ENCODE measurements at places on chromosomes 2 and 18.
A peak's percentile ranks its signal among the peaks of the same experiment; 100 is the strongest.

DNA sequence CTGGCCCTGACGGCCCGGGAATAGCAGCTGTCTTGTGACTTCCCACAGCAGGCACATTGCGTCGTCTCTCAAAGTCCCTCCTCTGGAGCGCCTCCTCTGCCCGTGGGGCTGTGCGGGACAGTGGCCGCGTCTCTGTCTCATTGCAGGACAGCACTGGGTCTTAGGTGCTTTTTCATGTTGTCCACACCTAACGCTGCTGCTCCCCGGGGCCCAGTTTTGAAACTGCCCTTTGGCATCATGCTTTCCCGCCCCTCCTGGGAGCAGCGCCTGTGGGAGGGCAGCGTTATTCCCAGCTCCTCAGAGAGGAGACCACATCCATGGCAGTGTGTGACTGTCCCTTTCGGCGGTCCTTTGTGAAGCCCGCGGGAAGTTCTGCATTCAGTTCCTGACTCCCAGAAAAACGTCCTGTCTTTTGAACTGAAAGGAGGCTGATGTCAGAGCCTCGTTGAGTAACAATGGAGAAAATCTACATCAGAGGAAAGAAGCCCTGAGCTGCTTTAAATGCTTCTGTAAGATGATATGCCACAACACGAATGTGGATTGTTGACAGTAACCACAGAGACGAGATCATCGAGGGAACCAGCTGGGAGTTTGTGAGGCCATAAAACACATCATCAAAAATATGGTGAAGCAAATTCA, 226.0 kb downstream of the FAM210A start:
- DNase-seq: no peak

DNA sequence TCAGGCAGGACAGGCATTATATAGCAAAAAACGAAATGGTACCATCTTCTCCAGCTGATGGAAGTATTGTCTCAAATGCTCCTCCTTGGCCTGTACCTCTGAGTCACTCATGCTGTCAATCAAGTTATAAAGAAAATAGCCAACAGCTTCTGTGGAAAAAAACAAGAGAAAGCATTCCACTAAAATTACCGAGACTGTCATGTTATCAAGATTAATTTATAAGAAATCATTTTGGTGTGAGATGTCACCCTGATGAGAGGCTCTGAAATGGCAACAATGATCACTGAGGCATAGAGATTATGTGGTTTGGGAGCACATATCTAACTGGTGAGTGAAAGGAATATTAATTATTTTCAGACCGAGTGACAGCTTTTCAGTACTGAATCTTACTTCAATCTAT, 47.4 kb downstream of the LRPPRC start:
- no peak for DNase-seq

DNA sequence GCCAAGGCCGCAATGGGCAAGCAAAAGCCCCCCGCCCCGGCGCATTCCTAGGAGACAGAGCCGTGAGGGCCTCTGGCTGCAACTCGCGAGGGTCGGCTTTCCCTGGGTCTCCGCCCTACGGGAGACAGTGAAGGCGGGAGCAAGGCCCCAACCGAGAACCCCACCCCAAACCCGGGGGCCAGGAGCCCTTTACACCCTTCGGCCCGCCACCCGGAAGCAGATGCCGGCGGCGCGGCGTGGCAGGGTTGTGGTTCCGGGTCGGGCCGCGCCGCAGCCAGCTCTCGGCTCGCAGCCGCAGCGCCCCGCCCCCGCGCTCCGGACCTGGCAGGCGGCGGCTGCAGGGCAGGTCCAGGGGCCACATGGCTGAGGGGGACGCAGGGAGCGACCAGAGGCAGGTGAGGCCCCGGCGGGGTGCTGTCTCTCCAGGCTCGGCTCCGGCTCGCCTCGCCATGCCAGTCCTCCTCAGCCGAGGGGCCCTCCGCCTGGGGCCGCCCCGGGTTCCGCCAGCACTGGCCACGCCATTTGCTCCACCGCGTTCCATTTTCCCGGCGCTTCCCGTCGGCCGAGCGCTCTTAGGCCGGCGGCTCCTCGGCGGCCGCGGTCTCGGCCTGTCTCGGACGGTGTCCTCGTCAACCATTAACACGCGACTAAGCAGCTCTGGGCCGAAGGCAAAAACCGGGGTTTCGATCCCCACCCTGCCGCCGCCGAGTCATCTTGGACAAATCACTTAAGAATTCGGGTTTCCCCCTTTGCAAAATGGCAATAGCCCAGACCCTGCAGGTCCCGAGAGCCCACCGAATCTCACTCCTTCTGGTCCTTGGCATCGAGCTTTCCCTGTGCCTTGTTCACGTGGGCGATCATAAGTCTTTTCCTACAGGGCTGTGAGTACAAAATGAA, at the start of gene IMPACT:
Gene IMPACT, plus strand, starts transcription at position 273 of the 897 bp plus-strand sequence. Its CDS starts 87 bp downstream, at position 360.
- peak; percentile 93 for DNase-seq

- no peak for DNase-seq
Measured at GRCh38 chr2:72104821-72105588, 42.7 kb downstream of the CYP26B1 start.

- no peak for DNase-seq
Measured at GRCh38 chr2:63081404-63081803, 30.8 kb downstream of the OTX1 start.

DNA sequence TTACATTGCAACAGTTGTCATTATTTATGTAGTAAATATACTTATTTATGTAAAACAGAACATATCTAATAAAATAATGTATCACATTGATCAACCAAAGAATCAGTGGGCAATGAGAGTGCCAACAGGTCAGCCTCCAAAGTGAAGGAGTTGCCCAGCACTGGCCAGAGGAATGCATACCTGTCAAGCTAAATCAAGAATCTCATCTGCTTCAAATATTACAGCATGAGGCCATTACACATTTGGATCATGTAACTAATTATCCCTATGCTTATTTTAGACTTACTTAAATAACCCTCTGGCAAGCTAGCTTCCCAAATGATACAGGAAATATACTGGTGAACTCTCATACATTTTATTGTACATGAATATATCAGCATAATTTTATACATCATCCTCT, 1211.7 kb upstream of the ACVR2A start:
- no peak for DNase-seq

GRCh38 chr18:8946066-8946838, 156.2 kb upstream of the NDUFV2 start:
- DNase-seq: no peak

GRCh38 chr2:72900191-72900825, 13.1 kb downstream of the SPR start:
- no peak for DNase-seq

DNA sequence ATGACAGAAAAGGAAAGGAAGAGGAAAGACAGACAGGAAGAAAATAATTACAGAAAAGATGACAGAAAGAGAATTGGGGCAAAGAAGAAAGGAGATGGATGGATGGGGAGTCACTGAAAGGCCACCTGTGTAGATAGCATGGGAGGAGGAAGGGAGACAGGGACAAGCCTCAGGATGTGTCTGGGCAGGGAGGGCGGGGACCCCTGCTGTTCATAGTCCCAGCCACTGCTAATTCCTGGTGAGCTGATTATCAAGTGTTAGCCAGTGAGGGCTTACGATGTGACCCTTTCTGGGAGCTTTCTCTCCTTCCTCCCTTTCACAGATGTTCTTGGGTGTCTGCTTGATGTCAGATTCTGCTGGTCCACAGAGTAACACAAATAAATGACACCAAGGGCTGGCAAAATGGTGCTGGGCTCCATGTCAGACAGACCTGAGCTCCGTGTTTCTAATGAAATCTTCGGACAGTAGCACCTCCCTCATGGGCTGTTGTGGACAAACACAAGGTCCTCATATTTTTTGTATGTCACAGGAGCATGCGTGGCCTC, 13.6 kb downstream of the FHOD3 start:
- DNase-seq: no peak

DNA sequence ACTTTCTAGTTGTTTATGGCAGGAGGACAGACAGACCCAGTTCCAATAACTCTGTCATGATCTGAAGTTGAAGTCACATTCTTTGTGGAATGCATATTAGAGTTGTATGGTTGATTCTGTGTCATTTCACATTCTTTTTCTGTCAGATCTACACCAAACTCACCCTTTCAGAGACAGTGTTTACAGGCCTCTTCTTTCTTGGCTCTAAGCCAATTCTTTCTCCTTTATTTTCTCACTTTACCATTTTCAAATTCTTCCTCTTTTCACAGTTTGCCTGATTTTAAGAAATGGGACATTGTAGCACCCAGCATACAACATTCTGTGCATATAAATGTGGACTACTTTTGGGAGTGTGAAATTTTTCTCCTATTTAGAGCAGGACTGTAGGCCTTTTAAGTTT, 103.7 kb downstream of the CCDC85A start:
- DNase-seq: no peak

- DNase-seq: no peak
Measured at GRCh38 chr2:23077596-23077995, 307.4 kb upstream of the KLHL29 start.

GRCh38 chr2:241289597-241289996, 25.9 kb downstream of the HDLBP start:
- peak; percentile 41 for DNase-seq

GRCh38 chr18:44885507-44885906, 204.8 kb downstream of the SETBP1 start:
- DNase-seq: no peak

DNA sequence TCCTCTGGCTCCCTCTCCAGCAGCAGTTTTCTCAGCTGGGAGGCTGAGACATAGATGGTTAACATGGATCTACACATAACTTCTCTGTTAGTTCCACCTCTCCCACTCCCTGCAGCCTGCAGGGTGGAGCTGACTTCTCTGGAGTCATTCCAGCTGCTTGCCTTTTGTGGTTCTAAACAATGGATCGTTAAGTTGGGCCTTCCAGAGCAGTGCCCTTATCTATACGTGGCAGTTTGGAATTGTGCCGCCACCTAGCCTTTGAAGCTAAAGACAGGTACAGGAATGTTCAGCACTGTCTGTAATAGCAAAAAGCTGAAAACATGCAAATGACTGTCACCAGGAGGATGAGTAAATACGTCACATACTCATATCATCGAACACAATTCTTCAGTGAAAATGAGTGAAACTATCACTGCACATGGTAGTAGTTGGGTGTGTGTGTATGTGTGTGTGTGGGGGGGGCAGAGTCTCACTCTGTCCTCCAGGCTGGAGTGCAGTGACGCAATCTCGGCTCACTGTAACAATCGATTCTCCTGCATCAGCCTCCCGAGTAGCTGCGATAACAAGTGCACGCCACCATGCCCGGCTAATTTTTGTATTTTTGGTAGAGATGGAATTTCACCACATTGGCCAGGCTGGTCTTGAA, 50.3 kb downstream of the SH2D6 start:
- DNase-seq: peak; percentile 75

- DNase-seq: no peak
Measured at GRCh38 chr2:156023229-156023869, 309.2 kb downstream of the NR4A2 start.

DNA sequence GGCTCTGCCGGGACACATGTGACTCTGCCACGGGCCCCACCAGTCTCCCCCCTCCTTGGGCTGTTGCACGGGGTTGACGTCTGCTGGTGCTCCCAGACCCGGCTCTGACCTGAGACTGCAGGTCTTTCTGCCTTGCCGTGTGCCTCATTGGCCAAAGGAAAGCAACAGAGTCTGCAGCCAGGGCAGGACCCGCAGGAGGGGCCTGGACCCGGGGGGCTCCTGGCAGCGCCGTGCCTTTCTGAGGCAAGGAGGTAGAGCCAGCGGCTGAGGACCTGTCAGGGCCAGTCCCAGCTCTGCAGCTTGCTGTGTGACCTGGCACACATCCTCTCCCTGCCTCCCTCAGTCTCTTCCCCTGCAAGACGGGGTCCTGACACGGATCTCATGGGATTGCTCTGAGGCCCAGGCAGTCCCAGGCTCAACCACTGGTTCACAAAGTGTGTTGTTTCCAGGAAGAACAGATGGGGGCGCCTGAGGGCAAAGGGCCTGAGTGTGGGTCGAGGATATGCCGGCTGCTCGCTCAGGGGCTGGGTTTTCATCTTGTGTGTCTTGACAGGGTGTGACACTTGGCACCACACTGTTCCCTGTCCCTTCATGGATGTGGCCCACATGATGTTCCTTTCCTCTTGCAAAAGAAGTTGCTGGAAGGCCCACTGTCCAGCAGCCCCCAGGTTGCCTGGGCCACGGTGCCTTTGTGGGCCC, 9.0 kb downstream of the CAPN10 start:
- DNase-seq: peak; percentile 78

DNA sequence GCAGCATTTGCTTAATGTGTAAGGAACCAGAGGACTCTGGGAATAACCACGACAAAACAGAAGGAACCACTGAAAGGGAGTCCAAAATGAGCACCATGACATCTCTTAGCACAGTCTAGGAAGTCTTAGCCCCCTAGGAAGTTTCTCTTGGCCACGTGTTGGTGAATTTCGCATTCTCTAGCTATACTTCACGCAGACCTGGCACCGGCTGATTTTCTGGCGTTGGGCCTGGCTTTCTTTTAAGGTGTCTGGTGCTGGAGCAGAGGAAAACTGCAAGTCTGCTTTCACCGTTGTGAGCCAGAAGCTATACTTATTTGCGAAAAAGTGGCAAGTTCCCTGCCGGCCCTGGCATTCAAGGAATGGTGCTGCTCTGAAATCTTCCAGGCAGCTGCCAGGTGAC, 156.9 kb downstream of the COL4A4 start:
- no peak for DNase-seq

GRCh38 chr2:190270298-190270697, 49.3 kb downstream of the HIBCH start:
- DNase-seq: no peak

DNA sequence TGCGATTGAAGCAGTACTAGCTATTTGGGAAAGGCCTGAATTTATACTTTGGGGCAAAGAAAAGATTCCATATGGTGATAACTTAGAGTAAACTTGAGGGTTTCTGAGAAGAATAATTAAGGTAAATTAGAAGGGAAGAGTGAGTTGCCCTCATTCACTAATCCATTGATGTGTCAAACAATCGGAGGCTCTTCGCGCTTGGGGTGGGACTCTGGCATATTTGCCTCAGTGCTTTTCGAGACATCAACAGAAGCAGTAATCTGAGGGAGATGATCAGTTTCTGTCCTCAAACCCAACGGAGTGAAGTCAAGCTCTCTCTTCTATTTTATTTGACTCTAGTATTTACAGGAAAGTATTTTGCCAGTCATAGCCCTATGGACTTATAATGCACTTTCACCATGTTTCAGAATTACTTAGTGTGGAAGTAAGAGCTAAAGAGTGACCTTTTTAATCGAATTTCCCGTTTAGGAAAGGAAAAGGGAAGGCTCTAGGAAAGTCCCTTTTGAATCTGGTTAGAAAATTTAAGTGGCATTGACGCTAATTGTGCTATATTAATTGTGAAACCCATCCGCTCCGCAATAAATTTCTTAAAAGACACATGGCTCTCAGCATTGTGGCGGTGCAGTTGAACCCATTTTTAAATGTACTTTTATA, 1.3 kb downstream of the RAB10 start:
- DNase-seq: peak; percentile 68
